Adrenal gland (tissue), 19 donors: ENCODE measurements at places on chromosomes 2 and 18. TPM values are rescaled to one million over a fixed set of nuclear protein-coding genes. Genes with fewer than 3 reads are reported as not detected.

NXPH2 gene
- total RNA-seq = not detected

DNA sequence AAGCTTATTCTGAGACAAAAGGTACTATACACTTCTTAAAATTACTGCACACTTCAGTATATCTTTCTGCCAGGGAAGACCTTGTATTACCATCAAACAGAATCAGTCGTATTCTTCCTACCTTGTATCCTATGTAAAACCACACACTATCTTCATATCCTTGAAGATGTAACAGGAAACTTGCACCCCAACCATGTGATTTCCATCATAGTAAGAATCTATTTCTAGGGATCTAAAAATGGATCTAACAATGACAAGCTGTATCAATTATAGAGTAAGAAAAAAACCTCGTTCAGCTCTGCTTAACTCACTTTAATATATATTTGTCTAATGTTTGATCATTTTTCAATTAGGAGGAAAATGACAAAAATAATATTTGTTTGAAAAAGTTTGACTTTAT lies 60.2 kb downstream of the WDR75 start:
- no peak overlapping the region for H3K4me3 ChIP-seq
- H3K36me3 ChIP-seq = no peaks in the 10 kb centered on the region
- H3K4me1 ChIP-seq = peaks cover 5% of the 10 kb centered on the region
- no peaks in the 10 kb centered on the region for H3K27me3 ChIP-seq
- DNase-seq = no peak
- no peak overlapping the region for H3K27ac ChIP-seq

CGREF1 gene
- total RNA-seq = 0.83 TPM

DNA sequence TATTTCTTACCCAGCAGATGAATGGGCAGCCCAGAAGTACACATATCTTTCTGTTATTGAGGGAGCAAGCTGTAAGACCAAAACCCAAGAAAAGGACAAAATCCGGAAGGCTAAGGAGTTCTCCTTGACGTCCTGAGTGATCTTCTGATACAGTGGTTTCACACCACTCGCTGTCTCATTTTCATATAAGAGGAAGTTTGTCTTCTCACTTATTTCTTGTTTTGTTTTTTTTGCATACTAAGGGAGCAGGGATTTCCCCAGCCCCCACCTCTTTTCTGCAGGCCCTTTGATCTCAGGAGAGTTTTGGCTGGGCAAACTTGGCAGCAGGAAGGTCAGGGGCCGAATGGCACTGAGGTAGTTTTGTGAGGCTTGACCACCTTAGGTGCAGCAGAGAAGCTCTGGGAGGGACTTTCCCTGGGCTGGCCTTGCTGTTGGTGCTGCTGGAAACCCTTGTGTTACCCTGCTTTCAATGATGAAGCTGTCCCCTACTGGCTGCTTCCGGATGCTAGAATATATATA lies 13.3 kb downstream of the CHRNA1 start:
- H3K27ac ChIP-seq = no peak overlapping the region
- DNase-seq = no peak
- H3K36me3 ChIP-seq = no peaks in the 10 kb centered on the region
- no peak overlapping the region for H3K4me3 ChIP-seq
- no peaks in the 10 kb centered on the region for H3K4me1 ChIP-seq

MAL gene
- total RNA-seq = 0.69 TPM
